ENCODE measurements at places on chromosomes 2 and 18.

GRCh38 chr2:7765236-7765635 lies 848.0 kb downstream of the RNF144A start:
- H3K4me1 ChIP-seq: no peaks in the 10 kb centered on the region
- no peaks in the 10 kb centered on the region for H3K27me3 ChIP-seq
- no peak for DNase-seq

DNA sequence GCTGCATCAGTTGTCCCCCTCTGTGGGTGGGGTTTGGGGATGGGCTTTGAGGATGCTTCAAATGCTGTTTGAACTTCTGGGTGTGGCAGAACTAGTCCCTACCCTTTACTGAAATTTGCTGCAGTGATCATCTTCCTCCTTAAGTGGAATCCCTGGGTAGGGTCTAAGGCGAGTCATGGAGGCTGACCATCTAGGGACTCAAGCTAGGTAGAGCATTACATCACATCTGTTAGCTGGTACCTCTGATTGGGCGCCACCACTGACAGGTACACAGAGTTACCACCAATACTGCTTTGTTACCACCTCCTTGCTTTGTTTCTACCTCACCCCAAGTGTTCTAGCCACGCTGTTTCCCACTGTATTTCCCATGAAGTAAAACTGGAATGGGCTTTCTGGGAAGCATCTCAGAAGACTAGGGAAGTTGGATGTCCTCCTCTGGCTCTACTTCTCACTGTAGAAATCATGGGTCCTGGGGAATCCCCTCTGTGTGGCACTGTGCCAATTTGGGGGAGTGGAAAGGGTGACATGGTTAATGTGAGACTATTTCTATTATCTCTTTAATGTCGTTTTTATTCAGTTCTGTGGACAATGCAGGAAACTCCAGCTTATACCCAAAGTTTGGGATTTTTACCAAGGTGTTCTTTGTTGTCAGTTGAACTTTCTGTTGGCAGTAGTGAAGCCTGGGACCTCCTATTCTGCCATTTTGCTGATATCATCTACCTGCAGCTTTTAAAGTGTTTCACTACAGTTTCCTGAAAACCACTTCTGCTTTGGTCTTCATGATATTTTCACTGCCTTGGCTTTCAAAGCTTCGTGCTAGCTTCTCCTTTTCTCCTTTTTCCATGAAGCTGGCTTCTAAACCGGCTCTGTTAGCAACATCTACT lies 14.5 kb upstream of the SULT1C4 start:
- no peak overlapping the region for H3K4me3 ChIP-seq
- no peaks in the 10 kb centered on the region for H3K27me3 ChIP-seq

DNA sequence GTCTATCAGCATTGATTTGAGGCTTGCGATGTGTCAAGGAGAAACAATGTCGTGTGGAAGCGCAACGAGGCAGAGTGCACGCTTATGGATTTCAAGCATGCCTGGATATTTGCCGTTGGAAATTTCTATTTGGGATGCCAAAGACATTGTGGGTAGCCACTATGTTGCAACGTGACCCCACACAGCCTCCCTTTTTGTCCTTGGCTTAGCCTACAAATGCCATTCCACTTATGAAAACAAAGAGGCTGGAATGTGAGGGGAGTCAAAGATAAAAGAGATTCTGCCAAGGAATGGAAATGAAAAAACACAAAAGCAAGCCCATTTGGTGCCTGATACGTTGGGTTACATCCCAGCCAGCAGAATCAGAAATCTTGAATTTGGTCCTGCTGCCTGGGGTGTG lies 721.2 kb downstream of the GALR1 start:
- DNase-seq: no peak
- no peaks in the 10 kb centered on the region for H3K27me3 ChIP-seq
- no peaks in the 10 kb centered on the region for H3K36me3 ChIP-seq
- no peak overlapping the region for H3K4me3 ChIP-seq
- H3K4me1 ChIP-seq: no peaks in the 10 kb centered on the region

GRCh38 chr18:15198116-15198389 lies 450.1 kb downstream of the ANKRD30B start:
- no peak overlapping the region for H3K27ac ChIP-seq
- H3K4me3 ChIP-seq: peak overlapping the region; percentile 47
- no peak for DNase-seq
- H3K4me1 ChIP-seq: no peaks in the 10 kb centered on the region
- no peaks in the 10 kb centered on the region for H3K27me3 ChIP-seq
- H3K36me3 ChIP-seq: no peaks in the 10 kb centered on the region

DNA sequence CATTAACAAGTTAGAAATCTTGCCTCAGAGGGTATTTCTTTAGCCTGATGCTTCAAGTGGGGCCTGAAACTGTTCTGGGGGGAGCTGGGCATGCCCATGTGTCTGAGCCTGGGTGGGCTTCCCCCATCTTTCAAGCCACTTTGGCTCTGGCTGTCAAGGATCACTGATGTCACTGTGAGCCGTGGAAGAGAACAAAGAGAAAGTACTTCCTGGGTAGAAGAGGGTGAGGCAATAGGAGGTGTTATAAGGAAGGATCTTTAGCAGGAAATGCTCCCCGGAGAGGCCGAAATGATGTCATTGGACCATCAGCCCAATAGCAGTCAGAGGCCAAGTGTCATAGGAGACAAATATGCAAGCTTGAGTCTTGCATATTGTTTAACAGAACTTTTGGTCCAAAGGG lies 228.4 kb upstream of the MEX3C start:
- H3K36me3 ChIP-seq: no peaks in the 10 kb centered on the region
- DNase-seq: no peak
- no peaks in the 10 kb centered on the region for H3K4me1 ChIP-seq
- H3K27me3 ChIP-seq: no peaks in the 10 kb centered on the region
- H3K27ac ChIP-seq: no peak overlapping the region

- no peak overlapping the region for H3K27ac ChIP-seq
- H3K4me1 ChIP-seq: no peaks in the 10 kb centered on the region
- H3K36me3 ChIP-seq: no peaks in the 10 kb centered on the region
- no peak overlapping the region for H3K4me3 ChIP-seq
- H3K27me3 ChIP-seq: no peaks in the 10 kb centered on the region
Observed at GRCh38 chr18:3840766-3841165, 390.8 kb downstream of the TGIF1 start.

DNA sequence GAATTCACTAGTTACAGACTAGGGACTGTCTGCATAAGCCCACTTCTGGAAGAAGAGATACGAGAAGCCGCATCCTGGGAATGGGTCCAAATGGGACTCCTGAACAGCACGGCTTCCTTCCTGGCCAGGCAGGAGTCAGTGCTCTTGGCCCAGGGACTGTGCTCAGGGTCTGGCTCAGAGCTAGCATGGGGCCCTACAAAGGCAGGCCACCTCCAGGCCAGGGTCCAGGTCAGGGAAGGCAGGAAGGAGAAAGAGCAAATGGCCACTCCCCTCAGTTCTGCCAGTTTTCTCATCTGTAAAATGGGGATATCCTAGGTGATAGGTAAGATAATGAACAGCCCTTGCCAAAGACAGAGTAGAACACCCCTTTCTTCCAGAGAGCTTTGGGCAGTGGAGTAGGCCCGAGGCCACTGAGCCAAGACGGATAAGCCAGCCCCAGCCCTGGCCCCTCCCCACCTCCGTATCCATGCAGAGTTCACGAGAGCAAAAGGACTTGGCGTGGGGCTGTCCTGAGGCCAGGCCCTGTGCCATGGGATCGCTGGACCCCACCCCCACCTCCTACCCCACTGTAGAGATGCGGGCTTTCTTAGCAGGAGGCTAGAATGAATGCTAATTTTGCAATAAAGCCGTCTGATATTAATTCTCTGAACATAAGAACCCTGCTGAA lies 190.1 kb downstream of the MGAT5 start:
- no peak for DNase-seq
- no peak overlapping the region for H3K27ac ChIP-seq
- no peaks in the 10 kb centered on the region for H3K4me1 ChIP-seq
- H3K4me3 ChIP-seq: no peak overlapping the region

- H3K27me3 ChIP-seq: no peaks in the 10 kb centered on the region
- no peaks in the 10 kb centered on the region for H3K4me1 ChIP-seq
- peaks cover 27% of the 10 kb centered on the region for H3K36me3 ChIP-seq
- no peak overlapping the region for H3K27ac ChIP-seq
Observed at GRCh38 chr18:51082571-51083267, 52.7 kb downstream of the SMAD4 start.

- H3K27me3 ChIP-seq: no peaks in the 10 kb centered on the region
- DNase-seq: no peak
- no peaks in the 10 kb centered on the region for H3K4me1 ChIP-seq
- no peak overlapping the region for H3K27ac ChIP-seq
Observed at GRCh38 chr2:12964904-12965539, 248.3 kb downstream of the TRIB2 start.

- H3K4me3 ChIP-seq: no peak overlapping the region
- no peak for DNase-seq
- H3K27ac ChIP-seq: peak overlapping the region; percentile 11
- no peaks in the 10 kb centered on the region for H3K27me3 ChIP-seq
- no peaks in the 10 kb centered on the region for H3K36me3 ChIP-seq
Observed at GRCh38 chr2:74253971-74254310, 55.5 kb downstream of the MTHFD2 start.

- no peak overlapping the region for H3K4me3 ChIP-seq
- H3K27me3 ChIP-seq: no peaks in the 10 kb centered on the region
- H3K36me3 ChIP-seq: no peaks in the 10 kb centered on the region
Observed at GRCh38 chr2:170533156-170533555, 182.0 kb upstream of the SP5 start.

DNA sequence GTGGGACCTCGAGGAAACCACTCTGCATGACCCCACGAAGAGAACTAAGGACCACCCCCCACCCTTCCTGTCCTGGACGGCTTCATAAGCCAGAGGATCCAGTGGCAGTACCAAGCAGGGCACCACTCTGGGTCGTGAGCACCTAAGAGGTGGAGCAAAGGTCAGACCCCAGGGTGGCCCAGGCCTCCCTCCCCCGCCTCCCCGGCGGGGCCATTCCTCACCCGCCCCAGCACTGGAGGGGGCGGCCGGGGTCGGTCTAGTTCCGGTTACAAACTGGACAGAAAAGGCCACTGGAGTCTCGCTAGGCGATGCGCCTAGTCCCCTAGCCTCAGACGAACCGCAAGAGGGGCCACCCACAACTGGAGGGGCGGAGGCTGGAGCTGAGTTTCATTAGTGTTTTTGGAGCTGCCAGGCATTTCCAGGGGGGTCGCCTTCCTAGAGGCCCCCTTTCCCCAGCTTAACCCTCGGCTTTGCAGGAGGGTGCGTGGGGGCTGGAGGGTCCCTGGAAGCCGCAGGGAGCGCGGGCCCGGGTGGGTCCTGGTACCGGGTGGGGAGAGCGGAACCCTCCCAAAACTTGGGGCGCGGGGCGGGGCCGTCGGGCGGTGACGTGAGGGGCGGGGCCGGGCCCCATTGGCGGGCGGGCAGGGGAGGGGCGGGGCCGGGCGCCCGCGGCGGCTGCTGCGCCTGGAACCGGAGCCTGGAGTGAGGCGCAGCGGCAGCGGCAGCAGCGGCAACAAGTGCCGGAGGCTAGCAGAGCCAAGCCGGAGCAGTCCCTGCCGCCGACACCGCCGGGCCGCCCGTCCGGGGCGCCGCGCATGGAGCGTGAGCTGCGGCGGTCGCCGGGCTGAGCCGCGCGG lies at the start of gene B3GNT2:
Gene B3GNT2, plus strand, starts transcription at position 695 of the 857 bp plus-strand sequence. CDS start 26,106 bp downstream, outside the sequence.
- peak; percentile 39 for DNase-seq
- no peaks in the 10 kb centered on the region for H3K36me3 ChIP-seq
- H3K27ac ChIP-seq: peak within 1 kb of the TSS; percentile 84
- H3K4me3 ChIP-seq: peak within 1 kb of the TSS; percentile 99
- peaks cover 14% of the 10 kb centered on the region for H3K4me1 ChIP-seq

DNA sequence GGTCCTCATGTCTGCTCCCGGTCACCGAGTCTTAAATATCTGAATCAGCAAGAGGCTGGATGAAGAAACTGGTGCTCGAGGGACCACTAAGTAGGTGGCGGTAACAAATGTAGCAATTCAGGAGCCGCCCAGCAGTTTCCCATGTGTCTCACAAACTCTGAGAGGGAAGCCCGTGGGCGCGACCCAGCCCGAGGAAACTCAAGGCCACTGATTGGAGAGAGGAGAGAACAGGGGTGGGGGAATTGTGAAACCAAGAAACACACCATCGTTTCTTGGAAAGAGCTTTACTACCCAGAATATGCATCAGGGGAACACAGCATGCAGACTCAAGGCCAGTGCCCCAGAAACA lies 10.8 kb downstream of the MLPH start:
- H3K36me3 ChIP-seq: no peaks in the 10 kb centered on the region
- H3K27ac ChIP-seq: no peak overlapping the region
- peaks cover 11% of the 10 kb centered on the region for H3K4me1 ChIP-seq

GRCh38 chr18:42475157-42475556 lies 520.1 kb downstream of the PIK3C3 start:
- no peaks in the 10 kb centered on the region for H3K4me1 ChIP-seq
- no peaks in the 10 kb centered on the region for H3K27me3 ChIP-seq
- no peak overlapping the region for H3K4me3 ChIP-seq
- no peak for DNase-seq
- no peaks in the 10 kb centered on the region for H3K36me3 ChIP-seq

- H3K4me1 ChIP-seq: peaks cover 5% of the 10 kb centered on the region
- H3K4me3 ChIP-seq: no peak overlapping the region
- peak overlapping the region; percentile 3 for H3K27ac ChIP-seq
Observed at GRCh38 chr2:42888321-42889245, 96.2 kb upstream of the HAAO start.

- H3K4me3 ChIP-seq: peak overlapping the region; percentile 26
- peak overlapping the region; percentile 93 for H3K27ac ChIP-seq
- H3K36me3 ChIP-seq: no peaks in the 10 kb centered on the region
- no peaks in the 10 kb centered on the region for H3K27me3 ChIP-seq
- H3K4me1 ChIP-seq: peaks cover 48% of the 10 kb centered on the region
- no peak for DNase-seq
Observed at GRCh38 chr2:128422571-128422970, 103.9 kb upstream of the HS6ST1 start.

DNA sequence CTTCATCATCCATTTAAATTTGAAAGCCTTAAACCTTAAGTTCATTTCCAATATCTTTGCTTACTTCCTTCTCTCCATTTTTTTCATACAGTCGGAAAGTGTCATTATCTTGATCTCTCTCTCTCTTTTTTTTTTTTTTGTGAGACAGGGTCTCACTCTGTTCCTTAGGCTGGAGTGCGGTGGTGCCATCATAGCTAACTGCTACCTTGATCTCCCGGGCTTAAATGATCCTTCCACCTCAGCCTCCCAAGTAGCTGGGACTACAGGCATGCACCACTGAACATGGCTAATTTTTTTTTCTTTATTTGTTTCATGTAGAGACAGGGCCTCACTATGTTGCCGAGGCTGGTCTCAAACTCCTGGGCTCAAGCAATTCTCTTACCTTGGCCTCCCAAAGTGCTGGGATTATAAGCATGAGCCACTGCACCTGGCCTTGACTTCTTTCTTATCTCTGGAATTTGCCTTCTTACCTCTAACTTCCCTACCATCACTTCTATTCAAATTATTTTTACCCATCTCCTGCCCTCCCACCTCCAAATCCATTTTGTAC lies 222.2 kb downstream of the MYCN start:
- H3K4me1 ChIP-seq: no peaks in the 10 kb centered on the region
- DNase-seq: no peak
- no peaks in the 10 kb centered on the region for H3K36me3 ChIP-seq
- no peak overlapping the region for H3K4me3 ChIP-seq
- H3K27ac ChIP-seq: no peak overlapping the region

All from thoracic aorta (tissue), 2 donors.